ENCODE measurements at places on chromosomes 5 and 9. TPM values are rescaled to one million over a fixed set of nuclear protein-coding genes. Genes with fewer than 3 reads are reported as not detected.

DNA sequence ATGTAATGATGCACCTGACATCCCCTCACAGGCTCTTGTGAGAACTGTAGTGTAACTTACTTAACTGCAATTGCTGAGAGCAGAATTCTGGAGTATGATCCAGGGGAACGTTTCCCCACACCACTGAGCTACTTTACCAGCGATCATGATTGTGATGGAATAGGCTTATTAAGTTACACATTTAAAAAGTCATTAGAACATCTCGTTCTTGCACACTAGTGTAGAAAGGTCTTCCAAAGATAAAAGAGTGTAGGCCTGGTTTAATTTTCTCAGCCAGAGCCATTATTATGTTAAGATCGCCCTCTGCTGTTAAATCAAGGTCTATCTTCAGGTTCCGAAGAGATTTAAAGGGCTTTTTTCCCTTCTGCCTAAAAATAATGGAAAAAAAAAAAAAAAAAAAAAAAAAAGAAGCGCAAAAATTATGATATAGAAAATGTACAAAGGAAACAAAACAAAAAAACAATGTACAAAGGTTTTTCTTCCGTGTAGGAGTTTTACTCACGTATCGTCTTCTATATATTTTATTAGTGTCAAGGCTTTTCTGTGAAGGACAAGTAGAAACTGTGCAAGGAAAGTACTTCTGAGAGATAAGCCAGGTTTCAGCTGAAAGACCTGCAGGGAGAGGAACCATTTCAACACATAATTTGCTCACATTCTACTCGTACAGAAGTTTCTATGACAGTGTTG is 18.6 kb upstream of the MOB3B start:
- DNase-seq, result no peak

DNA sequence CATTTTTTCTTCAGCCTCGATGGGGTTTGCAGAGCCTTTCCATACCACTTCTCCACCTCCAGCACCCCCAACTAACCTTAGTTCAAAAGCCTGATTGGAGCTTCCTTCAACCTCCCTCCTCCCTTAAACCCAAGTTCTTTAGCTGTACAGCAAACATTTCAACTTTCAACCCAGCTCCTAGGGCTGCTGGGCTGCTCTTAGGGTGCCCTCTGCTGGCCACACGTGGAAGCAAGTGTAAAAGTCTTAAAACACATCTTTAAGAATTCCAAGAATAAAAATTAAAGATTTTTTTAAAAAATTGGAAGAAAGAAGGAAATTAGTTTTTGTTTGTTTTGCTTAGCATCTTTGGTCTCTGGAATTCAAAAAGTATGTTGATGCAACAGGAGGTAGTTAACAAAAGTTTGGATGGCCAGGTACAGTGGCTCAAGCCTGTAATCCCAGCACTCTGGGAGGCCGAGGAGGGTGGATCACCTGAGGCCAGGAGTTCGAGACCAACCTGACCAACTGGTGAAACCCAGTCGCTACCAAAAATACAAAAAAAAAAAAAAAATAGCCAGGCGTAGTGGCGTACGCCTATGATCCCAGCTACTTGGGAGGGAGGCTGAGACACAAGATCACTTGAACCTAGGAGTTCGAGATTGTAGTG is 15.5 kb upstream of the HSD17B3 start:
- DNase-seq, result peak; percentile 32

- DNase-seq, result peak; percentile 12
Observed at GRCh38 chr9:126752376-126752775, 52.5 kb upstream of the ZBTB43 start.

The SNCB gene
- total RNA-seq, result not detected

DNA sequence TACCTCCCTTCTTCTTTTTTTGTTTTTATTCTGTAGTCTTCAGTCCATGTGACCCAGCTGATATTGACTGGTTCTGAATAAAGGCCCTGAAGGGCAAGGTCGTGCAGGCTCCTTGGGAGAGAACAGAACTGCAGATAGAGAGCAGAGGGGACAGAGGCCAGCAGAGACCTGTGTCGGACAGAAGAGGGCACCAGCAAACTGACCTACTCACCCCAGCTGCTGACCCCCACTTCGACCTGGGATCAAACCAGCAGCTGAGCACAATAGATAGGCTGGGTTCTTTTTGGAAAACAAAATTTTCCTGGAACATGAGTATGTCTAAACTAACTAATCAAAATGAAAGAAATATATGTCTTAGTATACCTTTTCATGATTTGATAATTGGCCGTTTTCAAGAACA is 695.1 kb downstream of the NR2F1-AS1 start:
- no peak for DNase-seq

The SLC46A2 gene
- total RNA-seq, result not detected

- no peak for DNase-seq
Observed at GRCh38 chr5:78610636-78611035, 37.9 kb downstream of the LHFPL2 start.

The ZNF608 gene
- 22.6 TPM for total RNA-seq

DNA sequence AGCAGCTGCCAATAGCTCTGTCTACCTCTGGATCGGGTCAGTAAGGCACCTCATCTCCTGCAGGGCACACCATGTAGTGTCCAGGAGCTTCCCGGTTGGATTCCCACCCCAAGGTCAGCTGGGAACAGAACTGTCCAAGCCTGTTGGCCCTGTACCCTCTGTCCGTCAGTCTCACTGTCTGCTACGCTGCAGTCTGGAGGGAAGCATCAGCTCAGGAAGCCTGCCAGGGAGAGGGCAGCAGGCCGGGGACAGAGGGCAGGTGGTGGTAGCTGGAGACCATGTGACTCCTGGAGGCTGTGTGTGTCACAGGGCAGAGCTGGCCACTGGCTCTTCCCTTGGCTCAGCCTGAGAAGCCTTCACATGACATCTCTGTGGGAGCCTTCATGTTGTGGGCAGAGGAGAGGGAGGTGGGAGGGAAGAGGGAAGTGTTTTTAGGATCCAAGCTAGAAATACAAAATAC is 134.5 kb downstream of the SEC61B start:
- no peak for DNase-seq

The JAKMIP2 gene
- 0.85 TPM for total RNA-seq

DNA sequence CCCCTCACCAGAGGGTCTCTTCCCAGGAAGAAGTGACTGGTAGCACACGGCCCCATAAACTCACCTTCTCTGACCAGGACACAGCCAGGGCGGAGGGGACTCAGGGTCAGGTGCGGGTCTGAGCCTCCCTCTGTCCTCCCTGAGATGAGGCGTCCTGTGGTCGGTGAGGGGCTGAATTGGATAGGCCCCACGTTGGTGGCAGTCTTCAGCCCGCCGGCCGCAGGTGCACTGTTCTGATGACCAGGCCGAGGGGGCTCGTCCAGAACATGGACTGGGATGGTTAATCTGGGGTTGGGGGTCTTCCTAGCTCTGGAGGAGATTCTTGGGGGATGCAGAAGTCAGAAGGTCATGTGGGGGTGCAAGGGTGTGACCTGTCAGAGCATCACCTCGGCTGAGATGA is 102.2 kb upstream of the PPP1R26 start:
- DNase-seq, result no peak

DNA sequence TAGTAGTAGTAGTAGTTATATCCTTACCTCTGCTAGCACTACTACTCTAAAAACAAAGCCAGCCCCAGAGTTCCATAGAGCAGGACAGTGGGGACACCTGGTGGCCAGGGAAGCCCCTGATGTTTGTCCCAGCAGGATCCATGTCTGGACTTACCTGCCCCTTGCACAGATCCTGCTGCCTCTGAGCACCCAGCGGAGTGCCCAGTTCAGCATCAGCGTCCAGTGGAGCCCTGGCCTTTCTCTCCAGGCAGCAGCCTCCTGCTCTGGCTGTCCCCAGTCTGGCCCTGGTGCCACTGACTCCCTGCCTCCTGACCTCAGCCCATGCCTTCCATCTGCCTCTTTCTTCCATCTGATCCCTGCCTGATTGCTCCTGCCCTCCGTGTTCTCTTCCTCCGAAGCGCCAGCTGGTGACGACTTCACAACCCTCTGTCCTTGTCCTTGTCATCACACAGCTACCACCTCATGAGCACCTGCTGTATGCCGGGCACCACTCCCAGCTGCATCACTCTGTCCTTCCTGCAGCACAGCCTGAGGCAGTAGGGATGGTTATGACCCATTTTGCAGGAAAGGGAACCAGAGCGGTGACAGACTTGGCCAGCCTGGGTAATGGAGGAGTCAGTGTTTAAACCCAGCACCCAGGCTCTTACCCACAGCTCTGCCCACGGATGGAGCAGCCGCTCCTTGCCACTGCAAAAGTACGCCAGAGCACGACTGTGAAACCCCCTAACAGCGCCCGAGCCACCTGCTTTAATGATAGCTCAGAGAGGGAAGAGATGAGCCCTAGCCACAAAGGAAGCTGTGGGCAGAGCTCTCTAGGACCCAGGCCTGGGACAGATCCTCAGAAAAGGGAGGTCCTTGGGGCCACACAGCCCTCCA is 11.5 kb downstream of the SARDH start:
- peak; percentile 51 for DNase-seq

The JADE2 gene
- total RNA-seq, result 87.1 TPM

DNA sequence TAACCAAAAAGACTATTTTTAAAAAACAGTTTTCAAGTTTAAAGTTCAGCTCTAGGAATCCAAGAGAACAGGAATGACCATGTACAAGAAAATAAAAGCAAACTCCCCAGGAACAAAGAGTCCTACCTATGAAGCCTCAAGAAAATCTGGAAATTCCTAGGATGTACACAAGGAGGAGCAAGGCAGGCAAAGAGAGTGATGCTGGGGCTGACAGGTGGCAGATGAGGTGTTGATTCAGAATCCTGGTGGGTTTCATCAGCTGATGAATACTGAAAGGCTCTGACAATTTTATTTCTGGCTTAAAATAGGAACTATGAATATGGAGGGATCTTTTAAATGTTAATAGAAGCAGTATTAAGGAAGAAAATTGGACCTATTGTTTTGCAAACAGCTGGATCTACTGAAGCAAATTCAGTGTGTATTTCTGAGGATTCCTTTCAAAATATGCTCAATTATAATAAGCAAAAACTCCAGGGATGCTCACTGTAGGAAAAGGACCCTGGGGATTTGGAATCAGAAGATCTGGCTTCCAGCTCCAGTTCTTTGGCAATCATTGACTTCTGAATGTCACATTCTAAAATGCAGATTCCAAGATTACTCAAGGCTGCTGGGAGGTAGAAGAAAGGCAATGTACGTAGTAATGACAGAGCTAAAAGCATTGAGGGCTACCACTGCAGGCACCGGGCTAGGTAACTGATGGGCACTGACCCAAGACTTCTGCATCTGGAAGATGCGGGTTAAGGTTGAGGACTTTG is 28.0 kb upstream of the SH3RF2 start:
- no peak for DNase-seq

GRCh38 chr9:119905724-119906123 is 536.5 kb upstream of the BRINP1 start:
- DNase-seq, result no peak

All from prostate gland (tissue), 2 donors.